ENCODE measurements at places on chromosomes 7 and 10. TPM values are rescaled to one million over a fixed set of nuclear protein-coding genes. Genes with fewer than 3 reads are reported as not detected.
A peak's percentile ranks its signal among the peaks of the same experiment; 100 is the strongest.

- H3K36me3 ChIP-seq = no peaks in the 10 kb centered on the region
- no peak for DNase-seq
- H3K4me3 ChIP-seq = no peak overlapping the region
These were observed 9.0 kb downstream of the GTF2IRD1 start for GRCh38 chr7:74462707-74463100.

DNA sequence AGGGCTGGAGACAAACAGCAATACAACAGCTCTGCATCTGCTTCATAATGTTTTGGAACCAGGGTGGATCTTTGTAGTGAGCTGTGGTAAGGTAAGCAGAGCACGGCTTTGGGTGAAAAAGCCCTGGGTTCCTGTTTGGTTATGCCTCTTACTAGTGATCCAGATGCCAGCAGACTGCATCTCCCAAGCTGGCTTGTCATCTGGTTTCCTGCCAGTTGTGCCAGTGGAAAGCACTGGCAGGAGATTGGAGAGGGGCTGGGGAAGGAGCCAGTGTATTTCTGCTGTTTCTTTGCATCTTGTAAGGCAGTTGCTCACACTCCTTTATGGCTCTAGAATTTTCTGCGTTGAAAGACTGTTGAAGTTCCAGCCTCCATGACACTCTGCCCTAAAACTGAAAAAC lies 137.6 kb downstream of the TSPAN12 start:
- H3K27me3 ChIP-seq = no peaks in the 10 kb centered on the region
- no peak for DNase-seq
- H3K4me3 ChIP-seq = no peak overlapping the region
- H3K36me3 ChIP-seq = no peaks in the 10 kb centered on the region
- no peak overlapping the region for H3K27ac ChIP-seq

GRCh38 chr7:112989531-112989930 lies 97.1 kb downstream of the GPR85 start:
- no peaks in the 10 kb centered on the region for H3K4me1 ChIP-seq
- H3K27ac ChIP-seq = no peak overlapping the region
- H3K27me3 ChIP-seq = no peaks in the 10 kb centered on the region
- H3K4me3 ChIP-seq = no peak overlapping the region
- no peaks in the 10 kb centered on the region for H3K36me3 ChIP-seq
- DNase-seq = no peak

DNA sequence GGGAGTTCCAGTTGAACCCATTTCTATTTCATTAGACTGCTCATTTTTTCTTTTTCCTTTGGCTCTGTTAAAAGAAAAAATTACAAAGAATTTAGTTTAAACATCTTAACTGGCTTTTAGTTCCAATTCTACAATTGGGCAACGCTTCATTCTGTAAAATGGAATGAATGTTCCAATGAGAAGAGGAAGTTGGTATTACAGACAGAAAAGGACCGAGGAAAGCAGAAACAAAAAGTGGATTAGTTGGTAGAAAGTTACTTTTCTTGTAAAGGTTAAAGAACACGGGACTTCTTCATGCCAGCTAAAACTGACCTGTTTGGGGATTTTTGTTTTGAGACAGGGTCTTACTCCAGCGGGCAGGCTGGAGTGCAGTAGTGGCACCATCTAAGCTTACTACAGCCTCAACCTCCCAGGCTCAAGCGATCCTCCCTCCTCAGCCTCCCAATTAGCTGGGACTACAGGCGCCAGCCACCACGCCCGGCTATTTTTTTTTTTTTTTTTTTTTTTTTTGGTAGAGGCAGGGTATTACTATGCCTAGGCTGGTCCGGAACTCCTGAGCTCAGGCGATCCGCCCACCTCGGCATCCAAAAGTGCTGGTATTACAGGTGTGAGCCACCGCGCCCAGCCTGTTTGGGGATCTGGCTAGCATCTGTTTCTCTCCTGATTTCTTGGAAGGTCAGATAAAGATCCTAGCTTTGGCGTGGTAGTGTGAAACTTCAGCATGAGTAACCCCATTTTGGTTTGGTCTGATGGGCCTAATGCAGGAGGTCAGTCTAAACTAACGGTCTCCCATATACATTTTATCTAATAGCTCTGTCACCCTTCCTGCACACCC lies 1.3 kb upstream of the VDAC2 start:
- H3K4me3 ChIP-seq = peak overlapping the region; percentile 99
- H3K27me3 ChIP-seq = peaks cover 6% of the 10 kb centered on the region
- no peak for DNase-seq
- H3K36me3 ChIP-seq = no peaks in the 10 kb centered on the region

DNA sequence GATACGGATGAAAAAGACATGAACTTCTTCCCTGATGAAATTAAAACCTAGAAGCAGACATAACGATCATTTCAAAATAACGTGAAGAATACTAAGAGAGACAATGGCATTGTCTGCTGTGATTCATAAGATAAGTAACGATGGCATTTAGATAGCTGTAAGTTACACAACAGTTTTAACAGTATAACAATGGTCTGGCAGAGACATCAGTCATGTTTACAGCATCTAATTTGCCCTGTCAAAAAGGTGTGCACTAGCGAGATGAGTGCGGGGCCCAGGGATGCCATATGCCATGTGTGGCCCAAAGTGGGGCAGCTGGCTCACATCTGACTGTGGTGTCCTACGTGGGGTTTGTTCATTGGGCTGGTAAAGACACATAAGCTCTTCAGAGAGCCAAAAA lies 55.7 kb upstream of the RHEB start:
- peaks cover 6% of the 10 kb centered on the region for H3K36me3 ChIP-seq
- H3K27me3 ChIP-seq = no peaks in the 10 kb centered on the region
- DNase-seq = no peak
- no peak overlapping the region for H3K4me3 ChIP-seq

DNA sequence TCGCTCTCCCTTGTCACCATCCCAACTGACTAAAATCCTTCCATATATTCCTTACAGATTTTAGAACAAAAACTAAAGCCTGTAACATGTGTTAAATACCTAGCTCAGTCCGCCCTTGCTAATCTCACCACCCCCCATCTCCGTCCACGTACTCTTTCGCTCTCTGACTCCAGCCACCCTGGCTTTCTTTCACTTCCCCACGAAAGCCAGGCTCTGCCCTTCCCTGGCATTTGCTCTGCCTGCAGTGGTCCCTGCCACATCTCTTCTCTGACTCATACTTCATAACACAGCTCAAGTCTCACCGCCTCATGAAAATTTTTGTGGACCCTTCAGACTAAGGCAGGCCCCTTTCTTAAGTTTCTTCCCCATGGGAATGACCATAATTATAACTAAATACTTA lies 11.7 kb upstream of the GPAM start:
- H3K27ac ChIP-seq = no peak overlapping the region
- no peaks in the 10 kb centered on the region for H3K4me1 ChIP-seq
- H3K27me3 ChIP-seq = peaks cover 3% of the 10 kb centered on the region

- H3K27me3 ChIP-seq = no peaks in the 10 kb centered on the region
- no peaks in the 10 kb centered on the region for H3K4me1 ChIP-seq
- no peaks in the 10 kb centered on the region for H3K36me3 ChIP-seq
- no peak overlapping the region for H3K27ac ChIP-seq
- no peak for DNase-seq
- no peak overlapping the region for H3K4me3 ChIP-seq
These were observed 27.6 kb downstream of the SPAG6 start for GRCh38 chr10:22372917-22373316.

- no peak overlapping the region for H3K27ac ChIP-seq
- DNase-seq = no peak
- no peaks in the 10 kb centered on the region for H3K4me1 ChIP-seq
These were observed 26.3 kb downstream of the COL17A1 start for GRCh38 chr10:104059364-104059763.

DNA sequence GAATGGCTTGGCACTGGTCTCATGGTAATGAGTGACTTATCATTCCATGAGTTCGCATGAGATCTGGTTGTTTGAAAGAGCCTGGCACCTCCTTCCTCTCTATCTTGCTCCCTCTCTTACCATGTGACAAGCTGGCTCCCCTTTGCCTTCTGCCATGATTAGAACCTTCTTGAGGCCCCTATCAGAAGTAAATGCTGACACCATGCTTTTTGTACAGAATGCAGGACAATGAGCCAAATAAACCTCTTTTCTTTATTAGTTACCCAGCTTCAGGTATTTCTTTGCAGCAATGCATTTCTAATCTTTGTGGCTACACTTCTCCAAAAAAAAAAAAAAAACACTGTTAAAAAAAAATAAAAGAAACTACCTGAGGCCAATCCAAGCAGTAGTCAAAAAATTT lies 17.1 kb upstream of the SLC13A1 start:
- H3K27me3 ChIP-seq = no peaks in the 10 kb centered on the region
- no peak overlapping the region for H3K27ac ChIP-seq
- DNase-seq = no peak
- H3K4me1 ChIP-seq = no peaks in the 10 kb centered on the region
- H3K4me3 ChIP-seq = no peak overlapping the region

DNA sequence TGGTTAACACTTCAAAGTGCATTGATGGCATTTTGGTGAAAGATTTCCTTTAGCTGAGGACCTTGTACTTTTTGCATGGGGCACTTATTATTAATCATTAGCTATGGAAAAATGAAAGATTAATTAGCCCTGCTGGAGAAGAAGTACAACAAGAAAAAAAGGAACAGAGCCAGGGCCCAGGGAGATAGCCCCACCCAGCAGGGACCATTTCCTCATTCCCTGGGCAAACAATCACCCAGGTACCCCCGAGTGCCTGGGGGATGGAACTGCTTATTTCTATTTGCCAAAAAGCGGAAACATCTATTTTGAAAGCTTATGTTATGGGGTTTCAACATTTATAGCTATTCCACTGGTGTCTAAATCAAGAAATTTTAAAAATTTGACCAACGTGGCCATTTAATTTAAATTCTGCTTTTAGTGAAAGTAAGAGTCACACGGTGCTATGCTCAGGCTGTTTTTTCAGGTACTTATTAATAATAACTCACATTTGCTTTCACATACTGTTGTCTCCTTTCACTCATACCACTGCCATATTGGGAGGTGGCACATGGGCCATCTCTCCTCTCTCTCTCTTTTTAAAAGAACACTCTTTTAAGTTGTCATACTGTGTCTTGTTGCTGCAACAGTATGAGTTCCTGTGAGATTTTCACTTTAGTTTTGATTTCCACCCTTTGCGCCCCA lies 143.6 kb upstream of the KIF5B start:
- H3K4me1 ChIP-seq = no peaks in the 10 kb centered on the region
- no peak for DNase-seq
- H3K36me3 ChIP-seq = peaks cover 5% of the 10 kb centered on the region
- H3K27ac ChIP-seq = no peak overlapping the region
- H3K4me3 ChIP-seq = no peak overlapping the region

GRCh38 chr7:19101909-19102308 lies 15.5 kb downstream of the TWIST1 start:
- H3K27ac ChIP-seq = no peak overlapping the region
- H3K4me3 ChIP-seq = no peak overlapping the region
- peaks cover 18% of the 10 kb centered on the region for H3K27me3 ChIP-seq

GRCh38 chr7:44280636-44280992 lies 44.8 kb downstream of the CAMK2B start:
- H3K36me3 ChIP-seq = no peaks in the 10 kb centered on the region
- H3K4me1 ChIP-seq = peaks cover 20% of the 10 kb centered on the region
- DNase-seq = no peak
- H3K27me3 ChIP-seq = peaks cover 2% of the 10 kb centered on the region
- peak overlapping the region; percentile 75 for H3K27ac ChIP-seq

DNA sequence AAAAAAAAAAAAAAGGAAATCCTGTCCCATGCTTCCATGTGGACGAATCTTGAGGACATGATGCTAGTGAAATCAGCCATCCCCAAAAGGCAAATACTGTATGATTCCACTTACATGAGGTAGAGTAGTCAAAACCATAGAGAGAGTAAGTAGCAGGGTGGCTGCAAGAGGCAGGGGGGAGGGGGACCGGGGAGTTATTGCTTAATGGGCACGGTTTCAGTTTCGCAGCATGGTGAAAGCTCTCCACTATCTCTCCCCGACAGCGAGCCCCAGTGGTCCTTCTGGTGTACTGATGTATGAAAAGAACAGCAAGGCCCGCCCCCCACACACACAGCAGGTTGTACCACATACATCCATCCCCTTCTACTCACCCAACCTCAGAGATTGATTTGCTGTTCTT lies 32.8 kb downstream of the NOD1 start:
- no peak overlapping the region for H3K4me3 ChIP-seq
- peak; percentile 39 for DNase-seq
- H3K36me3 ChIP-seq = no peaks in the 10 kb centered on the region
- H3K27ac ChIP-seq = no peak overlapping the region
- peaks cover 3% of the 10 kb centered on the region for H3K27me3 ChIP-seq

- no peaks in the 10 kb centered on the region for H3K27me3 ChIP-seq
- DNase-seq = no peak
- no peak overlapping the region for H3K4me3 ChIP-seq
These were observed 126.8 kb downstream of the SKIDA1 start for GRCh38 chr10:21398563-21399231.

- H3K4me3 ChIP-seq = no peak overlapping the region
- H3K27ac ChIP-seq = no peak overlapping the region
- H3K36me3 ChIP-seq = no peaks in the 10 kb centered on the region
- peaks cover 1% of the 10 kb centered on the region for H3K27me3 ChIP-seq
- DNase-seq = peak; percentile 78
These were observed 40.7 kb downstream of the ATE1 start for GRCh38 chr10:121886997-121887622.

DNA sequence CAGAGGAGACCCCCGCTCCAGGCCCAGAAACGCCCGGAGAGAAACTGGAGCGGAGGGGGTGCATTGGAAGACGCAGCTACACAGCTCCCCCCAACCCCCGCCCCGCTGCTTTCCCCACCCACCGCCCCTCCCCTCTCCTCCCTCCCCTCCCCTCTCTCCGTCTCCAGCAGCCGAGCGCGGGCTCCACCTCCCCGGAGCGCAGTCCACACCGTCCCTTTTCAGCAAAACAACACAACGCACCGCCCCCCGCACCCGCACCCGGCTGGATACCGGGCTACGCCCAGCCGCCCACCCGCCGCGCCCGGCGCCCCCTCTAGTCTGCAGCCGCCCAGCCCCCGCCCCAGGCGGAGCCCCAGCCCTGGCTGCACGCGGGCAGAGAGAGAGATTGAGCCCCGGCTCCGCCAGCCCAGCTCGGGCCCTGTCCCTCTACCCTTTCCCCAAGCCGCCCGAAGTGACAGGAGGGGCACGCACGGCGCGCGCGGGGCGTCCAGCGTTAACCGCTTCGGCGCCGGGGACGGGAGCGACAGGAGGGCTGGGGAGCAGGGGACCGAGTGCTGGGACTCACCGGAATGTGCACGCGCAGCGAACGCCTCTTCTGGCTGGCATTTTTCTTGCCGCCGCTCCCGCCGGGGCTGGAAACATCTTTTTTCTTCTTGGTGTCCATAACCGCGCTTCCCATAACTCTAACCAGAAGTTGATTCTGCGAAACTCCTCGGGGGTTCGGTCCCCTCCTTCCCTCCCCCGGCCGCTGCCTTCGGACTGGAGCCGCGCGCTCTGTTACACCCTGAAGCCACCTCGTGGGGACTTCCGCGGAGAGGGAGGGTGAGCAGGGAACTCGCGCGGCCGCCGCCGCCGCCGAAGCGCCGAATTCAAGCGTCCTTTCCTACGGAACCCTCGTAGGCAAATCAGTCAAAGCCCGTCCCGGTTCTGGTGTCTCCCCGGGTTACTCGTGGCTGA lies 695 bp downstream of the PRKAG2 start:
- H3K27ac ChIP-seq = peak overlapping the region; percentile 70
- DNase-seq = peak; percentile 78
- no peaks in the 10 kb centered on the region for H3K4me1 ChIP-seq
- peak overlapping the region; percentile 90 for H3K4me3 ChIP-seq

GIGYF1 gene
- 79.6 TPM for total RNA-seq

SPDYE9 gene
- total RNA-seq = 0.25 TPM

ADIRF gene
- not detected for total RNA-seq

SPAM1 gene
- not detected for total RNA-seq

NEUROG3 gene
- total RNA-seq = not detected

ELN gene
- 3.7 TPM for total RNA-seq

PTF1A gene
- not detected for total RNA-seq

HMX2 gene
- total RNA-seq = not detected

PAOX gene
- total RNA-seq = 12.7 TPM

CABCOCO1 gene
- not detected for total RNA-seq

SPDYE1 gene
- total RNA-seq = not detected

ZNF467 gene
- 1.4 TPM for total RNA-seq

EGR2 gene
- 0.37 TPM for total RNA-seq

RPEL1 gene
- total RNA-seq = not detected

ZNF804B gene
- total RNA-seq = 0.10 TPM

All from glutamatergic neuron (in vitro differentiated cells).